ENCODE measurements at places on chromosomes 3 and 15.

- no peaks in the 10 kb centered on the region for H3K36me3 ChIP-seq
- no peaks in the 10 kb centered on the region for H3K4me1 ChIP-seq
Measured at GRCh38 chr3:28117598-28117997, 123.8 kb upstream of the CMC1 start.

DNA sequence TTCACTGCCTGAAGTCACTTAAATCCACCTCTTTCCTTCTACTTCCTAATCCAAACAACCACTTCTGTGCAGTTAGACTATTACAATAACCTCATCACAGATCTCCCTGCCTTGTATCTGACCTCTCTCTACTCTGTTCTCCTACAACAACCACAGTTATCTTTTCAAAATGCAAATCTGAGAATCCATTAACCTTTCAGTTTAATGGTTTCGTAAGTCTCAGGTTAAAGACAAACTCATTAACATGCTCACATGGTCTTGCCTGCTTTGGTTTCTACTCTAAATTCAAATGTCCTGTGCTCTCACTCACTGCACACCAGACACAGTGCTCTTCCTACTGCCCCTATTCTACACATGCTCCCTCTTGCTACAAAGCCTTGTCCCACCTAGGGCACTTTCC, 406.5 kb upstream of the THBS1 start:
- H3K36me3 ChIP-seq: no peaks in the 10 kb centered on the region
- peaks cover 7% of the 10 kb centered on the region for H3K4me1 ChIP-seq
- no peaks in the 10 kb centered on the region for H3K27me3 ChIP-seq
- H3K27ac ChIP-seq: no peak overlapping the region
- H3K4me3 ChIP-seq: no peak overlapping the region

DNA sequence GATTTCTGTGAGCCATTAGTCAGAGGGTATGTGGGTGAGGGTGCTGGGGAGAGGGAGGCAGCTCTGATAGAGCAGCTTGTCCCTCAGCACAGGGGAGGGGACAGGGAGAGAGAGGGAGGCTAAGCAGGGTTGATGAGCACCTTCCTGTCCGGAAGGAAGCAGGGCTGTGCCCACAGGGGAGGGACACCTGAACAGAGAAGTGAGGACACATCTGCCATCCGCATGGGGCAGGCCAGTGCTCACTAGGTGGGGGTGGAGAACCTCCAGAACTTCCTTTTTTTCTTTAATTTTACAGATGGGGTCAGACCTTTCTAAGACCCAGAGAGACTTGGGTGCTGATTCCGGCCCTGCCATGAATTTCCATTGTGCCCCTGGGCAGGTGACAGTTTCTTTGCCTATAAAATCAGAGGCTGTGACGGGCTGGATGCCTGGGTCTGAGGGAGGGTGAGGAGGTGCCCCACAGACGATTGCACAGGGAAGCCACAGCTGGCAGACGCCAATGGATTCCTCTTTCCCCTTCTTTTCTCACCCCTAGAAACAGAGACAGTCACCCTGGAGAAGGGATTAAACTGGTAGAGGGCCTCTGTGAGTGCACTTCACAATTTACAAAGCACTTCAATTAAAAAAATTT, 4.1 kb upstream of the TGM5 start:
- H3K36me3 ChIP-seq: no peaks in the 10 kb centered on the region
- H3K27ac ChIP-seq: no peak overlapping the region
- no peak overlapping the region for H3K4me3 ChIP-seq

DNA sequence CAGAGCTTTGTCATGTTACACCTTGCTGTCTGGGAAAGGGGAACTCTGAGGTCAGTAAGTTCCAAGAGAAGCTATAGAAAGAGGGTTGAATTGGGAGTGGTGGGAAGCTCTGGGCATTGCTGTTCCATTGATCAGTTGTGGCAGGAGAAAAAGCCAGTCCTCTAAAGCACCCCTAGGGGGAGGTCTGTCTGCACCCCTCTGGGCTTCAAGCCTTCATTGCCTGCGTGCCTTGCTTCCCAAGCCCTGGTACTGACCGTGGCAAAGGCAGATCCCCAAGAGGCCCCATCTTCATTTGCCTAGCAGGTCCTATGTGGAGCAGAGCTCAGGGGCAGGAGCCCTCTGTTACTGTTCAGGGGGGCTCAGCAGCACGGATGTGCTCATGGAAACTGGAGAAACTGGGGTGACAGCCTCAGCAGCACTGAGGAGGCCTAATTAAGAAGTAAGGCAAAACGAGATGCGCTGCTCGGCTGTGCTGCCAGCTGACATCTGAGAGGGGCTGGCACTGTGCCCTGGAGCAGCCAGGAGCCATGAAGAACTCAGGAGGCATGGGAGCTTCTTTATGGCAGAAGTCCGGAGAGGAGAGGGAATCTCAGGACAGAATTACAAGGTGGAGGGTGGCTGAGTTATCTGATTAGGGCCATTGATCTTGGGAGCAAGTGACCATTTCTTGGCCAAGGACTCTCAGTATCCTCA, 270.9 kb downstream of the RPLP1 start:
- no peak for DNase-seq
- H3K4me3 ChIP-seq: no peak overlapping the region
- H3K4me1 ChIP-seq: no peaks in the 10 kb centered on the region

- no peaks in the 10 kb centered on the region for H3K4me1 ChIP-seq
- H3K27ac ChIP-seq: no peak overlapping the region
- H3K4me3 ChIP-seq: no peak overlapping the region
- no peak for DNase-seq
- no peaks in the 10 kb centered on the region for H3K36me3 ChIP-seq
- no peaks in the 10 kb centered on the region for H3K27me3 ChIP-seq
Measured at GRCh38 chr15:42141246-42141645, 15.2 kb downstream of the PLA2G4F start.

GRCh38 chr3:66265649-66266048, 44.8 kb downstream of the SLC25A26 start:
- no peaks in the 10 kb centered on the region for H3K36me3 ChIP-seq
- DNase-seq: no peak
- H3K4me3 ChIP-seq: no peak overlapping the region
- peaks cover 2% of the 10 kb centered on the region for H3K4me1 ChIP-seq
- no peaks in the 10 kb centered on the region for H3K27me3 ChIP-seq

- DNase-seq: no peak
- H3K36me3 ChIP-seq: no peaks in the 10 kb centered on the region
Measured at GRCh38 chr3:134359121-134360010, 14.9 kb downstream of the AMOTL2 start.

DNA sequence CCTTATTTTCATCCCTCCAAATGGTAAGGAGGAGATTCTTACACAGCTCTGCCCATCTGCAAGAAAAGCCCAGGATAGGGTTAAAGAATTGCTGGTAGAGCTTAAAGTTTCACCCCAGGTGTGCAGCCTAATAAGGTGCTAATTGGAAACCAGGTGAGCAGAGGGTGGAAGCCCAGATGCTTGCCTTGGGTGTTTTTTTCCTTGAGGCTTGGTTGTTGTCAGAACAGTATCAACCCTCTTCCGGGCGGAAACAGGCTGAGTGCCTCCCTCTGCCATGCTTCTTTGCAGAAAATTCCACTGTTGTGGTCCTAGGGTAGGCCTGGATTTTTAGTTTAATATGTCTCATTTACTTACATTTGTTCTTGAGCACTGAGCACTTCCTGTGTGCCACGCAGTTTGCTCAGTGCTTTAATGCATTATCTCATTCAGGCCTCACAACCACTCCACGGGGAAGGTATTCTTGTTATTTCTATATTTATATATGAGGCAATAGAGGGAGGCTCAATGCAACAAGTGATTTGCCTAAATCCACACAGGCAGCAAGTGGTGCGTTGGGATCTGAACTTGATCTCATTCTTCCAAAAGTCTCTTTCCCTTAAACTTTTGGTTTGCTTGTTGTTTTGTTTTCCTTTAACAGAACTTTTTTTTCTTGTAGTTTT, 115.0 kb upstream of the LRIG1 start:
- H3K4me3 ChIP-seq: no peak overlapping the region
- no peak for DNase-seq
- H3K27ac ChIP-seq: no peak overlapping the region
- no peaks in the 10 kb centered on the region for H3K36me3 ChIP-seq

GRCh38 chr3:37934631-37935289, 55.8 kb upstream of the VILL start:
- H3K4me3 ChIP-seq: no peak overlapping the region
- H3K27me3 ChIP-seq: no peaks in the 10 kb centered on the region
- no peak for DNase-seq
- H3K27ac ChIP-seq: no peak overlapping the region
- H3K36me3 ChIP-seq: no peaks in the 10 kb centered on the region

GRCh38 chr3:16928386-16929132, 43.8 kb downstream of the PLCL2 start:
- H3K4me3 ChIP-seq: no peak overlapping the region
- peaks cover 11% of the 10 kb centered on the region for H3K4me1 ChIP-seq
- no peaks in the 10 kb centered on the region for H3K27me3 ChIP-seq
- DNase-seq: no peak
- H3K27ac ChIP-seq: no peak overlapping the region

DNA sequence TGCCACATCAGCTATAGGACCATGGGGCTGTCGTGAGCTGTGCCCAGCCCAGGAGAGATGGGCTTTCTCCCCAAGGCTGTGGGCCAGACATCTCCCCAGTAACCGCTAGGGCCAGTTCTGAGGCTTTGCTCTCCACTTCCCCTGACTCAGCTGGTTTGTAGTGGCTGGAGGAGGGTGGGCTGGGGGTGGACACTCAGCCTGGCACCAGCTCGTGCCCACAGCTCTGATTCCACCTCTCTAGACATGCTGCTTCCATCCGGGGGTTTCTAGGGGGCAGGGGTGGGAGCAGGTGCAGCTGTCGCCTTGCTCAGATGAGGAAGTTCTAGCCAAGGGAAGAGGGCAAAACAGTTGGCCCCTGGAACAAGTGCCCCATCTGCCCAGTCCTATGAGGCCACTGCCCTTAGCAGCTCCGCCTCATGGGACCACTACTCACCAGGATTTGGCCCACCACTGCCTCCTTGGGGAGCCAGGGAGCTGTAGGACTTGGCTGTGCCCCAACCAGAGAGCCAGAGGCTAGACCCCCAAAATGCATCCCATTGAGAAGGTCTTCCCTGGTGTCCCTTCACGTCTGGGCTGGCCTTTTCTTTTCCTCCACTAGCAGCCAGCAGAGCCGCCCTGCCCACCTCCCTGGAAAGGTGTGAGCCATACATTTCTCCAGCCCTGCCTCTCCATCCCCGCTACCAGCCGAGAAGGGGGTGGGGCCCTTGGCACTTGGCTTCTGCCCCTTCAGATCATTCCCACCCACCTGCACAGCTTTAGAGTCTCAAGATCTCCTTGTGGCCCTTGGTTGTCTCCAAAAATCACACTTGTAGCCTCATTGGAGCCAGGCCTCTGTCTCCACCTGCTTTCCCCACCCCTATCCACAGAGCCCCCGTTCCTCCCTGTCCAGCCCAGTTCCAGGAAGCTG, 9.9 kb downstream of the GLYCTK start:
- H3K36me3 ChIP-seq: no peaks in the 10 kb centered on the region
- peaks cover 19% of the 10 kb centered on the region for H3K4me1 ChIP-seq
- H3K27me3 ChIP-seq: no peaks in the 10 kb centered on the region
- H3K27ac ChIP-seq: no peak overlapping the region

- H3K27me3 ChIP-seq: no peaks in the 10 kb centered on the region
- no peaks in the 10 kb centered on the region for H3K36me3 ChIP-seq
- no peak for DNase-seq
- no peak overlapping the region for H3K27ac ChIP-seq
Measured at GRCh38 chr3:18124501-18124900, 300.6 kb downstream of the SATB1 start.

- no peak overlapping the region for H3K27ac ChIP-seq
- DNase-seq: peak; percentile 8
- no peak overlapping the region for H3K4me3 ChIP-seq
- H3K4me1 ChIP-seq: no peaks in the 10 kb centered on the region
- no peaks in the 10 kb centered on the region for H3K27me3 ChIP-seq
Measured at GRCh38 chr3:126105691-126106187, 21.8 kb upstream of the SLC41A3 start.

GRCh38 chr15:68782589-68783161, 38.0 kb downstream of the ANP32A start:
- no peak for DNase-seq
- H3K4me3 ChIP-seq: no peak overlapping the region
- no peaks in the 10 kb centered on the region for H3K36me3 ChIP-seq
- H3K27ac ChIP-seq: no peak overlapping the region
- no peaks in the 10 kb centered on the region for H3K27me3 ChIP-seq
- no peaks in the 10 kb centered on the region for H3K4me1 ChIP-seq

DNA sequence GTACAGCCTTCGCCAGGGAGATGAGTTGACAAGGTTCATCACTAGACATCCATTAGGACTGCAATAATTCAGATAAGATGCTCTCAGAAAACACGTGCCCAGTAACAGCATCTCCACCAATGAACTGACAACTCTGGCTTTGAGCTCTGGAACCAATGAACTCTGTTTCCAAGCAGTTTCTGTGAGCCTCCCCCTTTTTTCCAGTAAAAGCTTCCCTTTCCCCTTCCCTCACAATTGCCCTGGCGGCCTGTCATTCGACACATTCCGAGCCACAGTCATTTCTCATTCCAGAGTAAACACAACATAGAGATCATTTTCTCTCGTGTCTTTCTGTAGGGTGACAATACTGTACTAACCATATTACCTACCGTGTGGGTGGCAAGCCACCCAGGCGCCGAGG, 3.6 kb downstream of the PLA2G4D start:
- H3K4me3 ChIP-seq: no peak overlapping the region
- H3K27ac ChIP-seq: no peak overlapping the region
- no peak for DNase-seq
- no peaks in the 10 kb centered on the region for H3K36me3 ChIP-seq

GRCh38 chr3:161567577-161568361, 71.2 kb downstream of the OTOL1 start:
- H3K4me3 ChIP-seq: no peak overlapping the region
- DNase-seq: no peak

GRCh38 chr3:9777694-9778021, 7.9 kb upstream of the CAMK1 start:
- no peaks in the 10 kb centered on the region for H3K4me1 ChIP-seq
- no peak for DNase-seq
- H3K4me3 ChIP-seq: no peak overlapping the region
- no peaks in the 10 kb centered on the region for H3K27me3 ChIP-seq

DNA sequence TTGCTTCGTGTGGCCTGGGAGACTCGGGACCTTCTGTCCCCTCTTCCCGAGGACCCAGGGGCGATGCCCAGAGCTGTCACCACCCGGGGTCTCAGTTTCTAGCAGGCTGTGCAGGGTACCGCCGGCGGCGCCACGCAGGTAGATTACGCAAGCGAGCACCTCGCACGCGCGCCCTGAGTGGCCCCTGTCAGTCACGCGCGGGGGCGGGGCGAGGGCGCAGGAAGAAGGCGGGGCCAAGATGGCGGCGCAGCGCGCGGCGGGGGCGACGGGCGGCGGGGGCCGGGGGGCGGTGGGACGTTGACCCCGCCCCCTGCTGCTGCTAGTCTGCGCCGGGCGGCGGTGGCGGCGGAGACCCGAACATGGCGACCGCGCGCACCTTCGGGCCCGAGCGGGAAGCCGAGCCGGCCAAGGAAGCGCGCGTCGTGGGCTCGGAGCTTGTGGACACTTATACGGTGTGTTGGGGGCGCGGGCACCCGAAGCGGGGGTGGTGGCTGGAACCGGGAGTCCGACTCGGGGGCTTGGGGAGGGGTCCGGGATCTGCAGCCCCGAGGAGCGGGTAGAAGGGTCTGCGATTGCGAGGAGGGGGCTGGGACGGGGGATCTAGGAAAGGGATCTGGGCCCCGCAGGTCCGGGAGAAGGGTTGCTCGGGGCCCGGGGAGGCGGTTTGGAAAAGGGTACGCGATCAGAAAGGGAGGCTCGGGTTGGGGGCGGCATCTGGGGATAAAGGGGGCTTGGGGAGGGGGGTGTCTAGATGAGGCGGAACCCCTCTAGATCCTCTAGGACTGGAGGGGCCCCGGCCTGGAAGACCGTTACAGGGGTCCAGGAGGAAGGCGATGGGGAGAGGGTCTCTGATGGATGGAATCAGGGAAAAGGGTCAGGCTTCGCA, at the start of gene NISCH:
Gene NISCH, plus strand, starts transcription at position 322 of the 886 bp plus-strand sequence. Its CDS starts 38 bp downstream, at position 360.
- no peaks in the 10 kb centered on the region for H3K27me3 ChIP-seq
- no peaks in the 10 kb centered on the region for H3K36me3 ChIP-seq
- peak within 1 kb of the TSS; percentile 87 for H3K27ac ChIP-seq
- DNase-seq: peak; percentile 81
- peaks cover 11% of the 10 kb centered on the region for H3K4me1 ChIP-seq

Data from ovary (tissue), 10 donors.